ENCODE measurements at places on chromosomes 2 and 18.

DNA sequence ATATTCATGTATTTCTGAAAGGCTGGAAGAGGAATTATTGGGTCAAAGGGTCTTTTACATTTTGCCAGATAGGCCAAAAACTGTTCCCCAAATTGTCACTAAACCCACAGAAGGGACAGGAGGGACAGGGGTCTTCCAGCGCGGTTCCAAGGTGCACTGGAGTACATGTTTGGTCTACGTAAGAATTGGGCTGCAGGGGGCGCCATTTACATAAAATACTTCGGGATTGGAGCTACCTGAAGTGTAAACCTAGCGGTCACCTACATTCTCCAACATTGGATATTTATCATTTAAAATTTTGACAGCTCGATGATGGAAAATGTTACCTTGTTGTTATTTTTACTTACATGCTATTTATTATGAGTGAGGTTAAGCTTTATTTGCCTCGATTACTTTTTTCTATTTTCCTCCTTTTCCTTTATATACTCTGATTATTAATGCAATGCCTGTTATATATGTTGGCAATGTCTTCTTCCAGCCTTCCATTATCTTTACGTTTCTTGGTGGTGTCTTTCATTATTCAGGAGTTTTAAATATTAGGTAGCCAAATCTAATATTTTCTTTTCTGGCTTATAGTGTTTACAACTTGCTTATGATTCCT lies 43.0 kb upstream of the RAB6C start:
- DNase-seq, result peak; percentile 55

DNA sequence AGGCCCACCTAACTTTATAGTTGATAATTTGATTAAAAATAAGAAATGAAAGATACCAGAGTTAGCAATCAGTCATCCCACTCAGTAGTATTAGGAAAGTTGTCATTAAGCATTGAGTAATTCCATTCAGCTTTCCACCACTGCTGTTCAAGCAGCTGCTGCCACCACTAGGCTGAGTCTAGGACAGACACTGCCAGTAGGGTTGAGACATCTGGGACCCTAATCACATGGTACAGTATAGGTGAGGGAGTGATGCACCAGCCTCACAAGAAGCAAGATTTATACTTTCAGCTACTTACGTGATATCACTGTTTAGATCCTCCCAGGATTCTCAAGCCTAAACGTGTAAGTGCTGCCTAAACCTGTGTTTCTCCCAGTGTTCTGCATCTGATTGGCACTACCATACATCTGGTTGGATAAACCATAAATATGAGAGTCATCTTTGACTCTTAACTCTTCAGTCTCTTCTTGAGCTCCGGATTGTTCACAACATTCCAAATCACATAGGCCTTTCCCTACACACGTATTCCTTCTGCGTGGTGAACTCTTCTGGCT lies 3.2 kb downstream of the UBXN4 start:
- DNase-seq, result peak; percentile 60

- DNase-seq, result no peak
Measured at GRCh38 chr2:162317861-162318327, 590 bp downstream of the IFIH1 start.

DNA sequence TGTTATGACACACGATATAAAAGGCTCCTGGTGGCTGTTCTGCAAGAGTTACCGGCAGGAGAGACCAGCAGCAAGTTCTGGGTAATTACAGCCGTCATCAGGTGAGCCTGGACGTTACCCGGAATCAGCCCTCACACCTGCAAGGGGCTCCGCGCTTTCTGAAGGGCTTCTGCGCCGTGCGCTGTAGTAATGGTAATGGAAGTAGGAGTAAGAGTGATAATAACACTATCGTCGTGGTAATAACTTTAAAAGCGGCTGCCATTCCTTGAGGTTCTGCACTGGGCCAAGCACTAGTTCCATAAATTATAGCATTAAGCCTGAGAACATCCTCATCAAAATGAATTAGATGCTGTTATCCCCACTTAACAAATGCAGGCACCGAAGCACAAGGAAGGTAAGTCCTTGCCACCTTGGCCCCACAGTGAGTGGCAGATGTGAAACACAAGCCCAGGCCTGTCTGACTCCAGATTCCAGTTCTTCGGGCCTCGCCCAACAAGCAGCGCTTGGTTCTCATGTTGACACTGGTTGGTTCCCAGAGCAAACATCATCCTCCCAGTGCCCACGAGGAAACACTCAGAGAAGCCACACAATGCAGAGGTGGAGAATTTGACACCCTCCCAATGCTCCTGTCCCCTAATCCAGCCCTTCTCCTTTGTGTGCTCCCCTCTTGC lies 205.2 kb downstream of the EIPR1 start:
- peak; percentile 82 for DNase-seq

Data from NCI-H1694 (cell line).